ENCODE measurements at places on chromosomes 6 and 20.

DNA sequence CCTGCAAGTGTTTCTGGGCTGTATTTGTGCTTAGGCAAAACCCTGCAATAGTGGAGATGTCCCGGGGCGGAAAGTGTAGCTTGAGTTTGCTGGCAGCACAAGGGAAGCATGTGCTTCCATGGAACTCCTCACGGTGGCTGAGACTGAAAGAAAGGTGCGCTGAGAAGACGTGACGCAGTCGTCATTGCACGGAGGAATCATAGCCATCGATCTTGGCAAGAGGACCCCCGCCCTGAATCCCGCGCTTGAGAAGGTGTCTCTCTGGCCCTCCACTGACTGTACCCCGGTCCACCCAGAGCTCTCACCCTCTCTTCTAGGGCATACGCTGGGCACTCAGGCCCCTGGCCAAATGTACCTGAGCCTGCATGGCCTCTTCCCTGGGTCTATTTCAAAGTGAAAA lies 1081.8 kb upstream of the DEFB115 start:
- no peak for DNase-seq

DNA sequence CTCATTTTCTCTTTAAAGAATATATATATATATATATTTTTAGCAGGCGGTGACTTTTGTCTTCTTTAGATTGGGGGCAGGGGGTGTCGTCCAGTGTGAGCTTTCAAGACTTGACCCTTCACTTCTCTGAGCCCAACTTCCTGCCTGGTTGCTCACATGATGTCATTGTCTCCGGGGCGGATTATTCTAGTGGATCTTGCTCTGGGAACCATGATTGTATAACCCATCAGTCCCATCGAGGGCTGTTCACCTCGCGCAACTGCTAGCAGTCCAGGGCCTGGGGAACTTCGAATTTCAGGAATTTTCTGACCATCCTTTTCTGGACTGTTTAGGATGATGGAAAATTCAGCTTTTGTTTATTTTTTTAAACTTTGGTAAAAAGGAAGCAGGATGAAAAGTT lies 1.0 kb downstream of the IGF2R start:
- no peak for DNase-seq

GRCh38 chr6:116386581-116387299 lies 16.0 kb downstream of the DSE start:
- no peak for DNase-seq

- DNase-seq = no peak
Measured at GRCh38 chr6:39079197-39080125, 30.9 kb downstream of the GLP1R start.

DNA sequence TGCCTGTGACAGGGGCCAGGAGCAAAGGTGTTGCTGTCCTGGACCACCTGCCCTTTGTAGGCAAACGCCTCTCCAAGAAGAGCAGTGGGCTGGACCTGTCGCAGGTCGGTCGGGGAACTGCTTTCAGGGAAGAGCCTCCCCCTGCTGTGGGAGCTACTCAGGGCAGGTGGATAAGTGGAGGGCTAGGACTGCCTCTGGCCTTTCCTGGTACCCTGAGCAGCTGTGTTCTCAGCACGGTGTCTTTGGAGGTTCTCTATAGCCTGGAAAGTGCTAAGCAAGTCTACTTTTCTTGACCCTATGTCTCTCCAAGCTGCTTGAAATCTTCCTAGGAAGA lies 35.0 kb downstream of the BPIFB1 start:
- DNase-seq = no peak

DNA sequence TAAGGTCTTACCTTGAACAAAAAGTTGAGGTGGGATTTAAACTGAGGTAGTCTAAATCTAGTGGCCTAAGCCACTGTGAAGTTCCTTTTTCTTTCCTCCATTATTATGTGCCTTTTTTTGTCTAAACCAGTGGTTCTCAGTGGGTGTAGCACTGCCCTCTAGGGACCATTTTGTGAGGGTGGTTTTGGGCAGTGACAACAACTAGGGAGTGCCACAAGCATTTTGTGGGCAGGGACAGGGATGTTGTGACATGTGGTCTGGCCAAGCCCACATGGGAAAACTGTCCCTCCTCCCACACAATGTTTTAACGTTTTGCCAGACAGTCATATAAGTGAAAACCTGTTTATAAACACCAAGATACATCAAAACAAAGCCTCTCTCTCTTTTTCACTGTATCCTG lies 899.4 kb upstream of the FLRT3 start:
- DNase-seq = no peak
